ENCODE measurements at places on chromosomes 11 and 22. TPM values are rescaled to one million over a fixed set of nuclear protein-coding genes. Genes with fewer than 3 reads are reported as not detected.

XKR3 gene
- total RNA-seq, result not detected

WNT7B gene
- 16.4 TPM for total RNA-seq

POTEH gene
- not detected for total RNA-seq

P4HA3 gene
- not detected for total RNA-seq

DNA sequence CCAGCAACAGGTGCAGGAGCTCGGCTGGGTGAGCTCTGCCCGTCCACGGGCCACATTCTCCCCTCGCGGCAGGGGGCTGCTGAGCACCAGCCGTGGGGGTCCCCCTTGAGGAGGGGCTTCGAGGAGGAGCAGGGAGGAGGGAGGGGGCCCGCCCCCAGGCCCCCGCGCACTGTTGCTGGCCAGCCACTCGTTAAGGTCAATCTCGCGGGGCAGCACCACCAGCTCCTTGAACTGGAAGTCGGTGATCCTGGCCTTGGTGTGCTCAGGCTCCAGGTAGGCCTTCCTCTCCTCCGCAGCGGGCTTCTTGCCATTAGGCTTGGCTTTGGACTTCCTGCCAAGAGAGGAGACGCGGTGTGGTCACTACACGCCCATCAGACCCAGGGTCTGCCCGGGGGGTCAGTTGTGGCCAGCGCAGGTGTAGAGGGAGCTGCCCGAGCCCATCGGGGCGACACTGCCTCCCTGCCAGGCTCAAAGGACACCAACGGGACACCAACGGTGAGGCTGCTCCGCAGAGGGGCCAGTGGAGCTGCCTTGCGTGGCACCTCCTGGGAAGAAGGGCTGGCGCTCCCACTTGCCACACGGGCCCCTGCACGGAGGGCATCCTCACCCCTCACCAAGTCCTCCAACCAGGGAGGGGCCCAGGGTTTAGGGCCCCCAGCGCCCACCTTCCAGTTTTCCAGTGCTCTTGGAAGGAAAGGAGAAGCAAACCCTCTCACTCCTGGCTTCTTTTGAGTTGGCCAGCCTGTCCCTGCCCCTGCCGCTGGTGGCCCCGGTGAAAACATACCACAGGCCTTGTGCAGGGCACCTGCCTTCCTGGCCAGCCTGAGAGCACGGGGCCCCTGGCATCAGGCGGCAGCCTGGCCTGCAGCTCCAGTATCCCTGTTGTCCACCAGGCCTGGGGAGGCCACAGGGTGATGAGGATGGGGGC is 5.8 kb downstream of the MOB2 start:
- no peak for DNase-seq

GRCh38 chr11:96173422-96173821 is 169.6 kb downstream of the MAML2 start:
- DNase-seq, result no peak

DNA sequence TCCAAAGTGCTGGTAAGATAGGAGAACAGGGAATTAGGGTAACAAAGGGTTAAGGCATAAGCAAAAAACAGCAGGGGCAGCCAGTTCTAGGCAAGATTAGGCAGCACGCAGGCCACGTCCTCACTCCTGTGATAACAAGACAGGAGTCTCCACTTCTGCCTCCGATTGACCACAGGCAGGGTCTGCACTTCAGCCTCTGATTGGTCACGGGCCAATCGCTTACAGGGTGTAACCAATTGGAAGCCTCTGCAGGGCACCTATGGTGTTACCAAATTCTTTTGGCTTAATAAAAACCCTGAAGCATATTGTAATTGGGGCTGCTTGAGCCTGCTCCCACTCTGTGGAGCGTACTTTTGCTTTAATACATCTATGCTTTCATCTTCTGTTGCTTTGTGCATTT is 12.2 kb upstream of the GSTP1 start:
- DNase-seq, result no peak

DNA sequence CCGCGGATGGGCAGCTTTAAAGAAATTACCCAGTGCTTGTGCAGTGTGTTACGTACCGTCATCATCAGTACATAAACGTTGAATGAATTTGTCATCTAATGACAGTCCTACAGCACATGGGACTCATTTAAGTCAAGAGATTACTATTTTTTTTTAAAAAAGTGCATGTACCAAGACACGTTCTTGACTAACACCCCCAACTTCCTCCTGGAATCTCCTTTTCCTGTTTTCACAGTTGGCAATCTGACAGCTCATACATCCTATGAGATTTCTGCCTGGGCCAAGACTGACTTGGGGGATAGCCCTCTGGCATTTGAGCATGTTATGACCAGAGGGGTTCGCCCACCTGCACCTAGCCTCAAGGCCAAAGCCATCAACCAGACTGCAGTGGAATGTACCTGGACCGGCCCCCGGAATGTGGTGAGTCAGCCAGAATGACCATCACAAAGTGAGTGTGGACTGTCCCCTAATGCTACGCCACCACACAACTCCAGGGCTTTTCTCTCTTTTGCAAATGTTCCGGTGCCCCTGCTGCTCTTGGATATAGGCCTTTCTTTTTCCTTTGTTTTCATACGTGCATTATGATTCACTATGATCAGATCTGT is 162.0 kb upstream of the SORL1-AS1 start:
- no peak for DNase-seq

Measured in esophagus squamous epithelium (tissue), 5 donors.